Fibroblast of villous mesenchyme (primary cell): ENCODE measurements at places on chromosomes 7 and 10. TPM values are rescaled to one million over a fixed set of nuclear protein-coding genes. Genes with fewer than 3 reads are reported as not detected.

- no peak for DNase-seq
Observed at GRCh38 chr7:155255621-155256020, 42.1 kb upstream of the INSIG1 start.

DNA sequence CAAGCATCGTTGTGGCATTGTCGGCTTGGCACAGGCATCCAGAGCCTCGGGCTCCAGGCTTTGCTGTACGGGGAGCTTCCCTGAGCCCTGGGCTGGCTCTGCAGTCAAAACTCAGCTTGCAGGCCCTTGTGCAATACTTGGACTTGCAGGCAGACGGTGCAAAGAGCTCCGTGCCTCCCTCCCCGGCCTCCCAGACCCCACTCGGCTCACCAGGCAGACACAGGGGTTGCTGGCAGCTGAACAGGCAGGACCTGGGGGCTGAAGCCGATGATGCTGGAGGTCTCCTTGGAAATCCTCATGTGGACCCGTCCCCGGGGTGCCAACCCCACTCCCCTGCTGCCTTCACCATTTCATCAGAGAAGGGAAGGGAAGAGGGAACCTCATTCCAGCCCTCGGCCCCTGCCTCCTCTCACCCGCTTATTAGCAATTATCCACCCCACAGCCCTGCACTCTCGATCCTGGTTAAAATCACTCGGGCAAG, 59.6 kb upstream of the GNA12 start:
- DNase-seq: peak; percentile 24

GRCh38 chr10:101140950-101141615, 10.0 kb downstream of the TLX1 start:
- no peak for DNase-seq

GRCh38 chr7:370259-370625, 80.3 kb downstream of the FOXL3 start:
- no peak for DNase-seq

- no peak for DNase-seq
Observed at GRCh38 chr7:154304231-154304630, 252.0 kb downstream of the DPP6 start.

DNA sequence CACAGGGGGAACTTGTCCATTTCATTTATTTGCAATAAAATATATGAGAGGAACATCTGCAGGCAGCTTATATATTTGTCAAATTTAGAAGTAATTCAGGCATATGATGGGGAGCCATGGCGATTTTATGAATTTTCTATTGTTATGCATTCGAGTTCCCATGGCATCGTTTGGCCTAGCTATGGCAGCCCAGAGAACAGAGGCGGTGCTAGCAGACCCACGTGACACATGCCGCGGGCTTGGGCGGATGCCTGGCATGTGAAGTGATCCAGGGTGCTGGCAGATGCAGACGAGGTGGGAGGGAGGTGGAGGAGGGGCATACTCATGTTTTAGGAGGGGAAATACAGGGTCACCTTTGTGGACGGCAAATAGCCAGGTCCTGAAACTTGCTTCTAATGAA, 560.0 kb upstream of the GALNT17 start:
- DNase-seq: no peak

DNA sequence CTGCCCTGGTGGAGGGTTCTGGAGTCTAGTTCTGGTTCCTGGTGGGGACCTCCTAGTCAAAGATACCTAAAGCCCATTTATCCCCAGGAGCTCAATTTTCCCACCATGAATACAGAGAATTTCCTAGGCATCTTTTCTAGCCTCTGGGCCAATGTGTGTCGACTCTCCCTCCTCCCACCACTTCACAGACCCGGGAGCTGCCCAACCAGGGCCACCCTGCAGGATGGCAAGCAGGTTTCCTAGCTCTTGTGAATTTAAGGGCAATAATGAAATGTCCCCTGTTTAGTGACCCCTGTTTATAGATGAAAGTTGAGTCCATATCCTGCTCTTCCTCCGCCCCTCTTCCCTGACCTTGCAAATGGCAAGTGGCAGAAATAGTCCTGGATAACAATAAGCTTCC, 9.4 kb downstream of the DLX5 start:
- DNase-seq: no peak

HDAC9 gene
- total RNA-seq: 16.8 and 25.8 TPM in 2 replicates

PRLHR gene
- not detected in 2 replicates for total RNA-seq

TUBAL3 gene
- not detected in 2 replicates for total RNA-seq

EMX2 gene
- 4.5 and 10.8 TPM in 2 replicates for total RNA-seq

SLC13A4 gene
- total RNA-seq: 0.32 TPM in 1 of 2 replicates, not detected in the other

LSM5 gene
- total RNA-seq: 27.1 and 37.1 TPM in 2 replicates
